ENCODE measurements at places on chromosomes 12 and 14.

DNA sequence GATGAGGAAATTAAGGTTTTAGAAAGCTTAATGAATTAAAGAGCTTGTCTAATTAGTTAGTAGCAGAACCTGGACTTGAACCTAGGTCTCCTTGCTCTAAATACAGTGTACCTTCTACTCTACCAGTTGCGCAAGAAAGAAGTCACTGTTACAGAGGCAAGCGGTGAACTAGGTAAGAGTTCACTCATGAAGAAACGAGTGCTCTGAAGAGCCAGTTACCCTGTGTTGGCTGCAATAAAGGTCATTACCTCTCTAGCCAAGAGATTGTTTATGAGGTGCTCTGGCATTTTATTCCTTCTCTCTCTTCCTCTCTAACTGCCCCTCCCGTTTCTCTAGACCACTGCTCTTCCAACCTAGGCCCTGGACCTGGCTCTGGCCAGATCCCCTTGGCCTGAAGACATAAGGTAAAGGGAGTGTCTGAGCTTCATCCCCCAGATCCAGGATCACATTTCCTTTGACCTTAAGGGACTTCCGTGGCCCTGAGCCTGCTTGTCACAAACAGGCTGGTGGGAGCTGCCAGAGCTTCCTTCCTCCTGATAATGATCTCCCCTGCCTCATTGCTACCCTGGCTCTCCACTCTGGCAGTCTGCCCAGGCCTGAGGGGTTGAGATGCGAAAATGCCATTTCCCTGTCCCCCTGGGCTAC, 1.9 kb downstream of the RNASE7 start:
- no peak for DNase-seq

DNA sequence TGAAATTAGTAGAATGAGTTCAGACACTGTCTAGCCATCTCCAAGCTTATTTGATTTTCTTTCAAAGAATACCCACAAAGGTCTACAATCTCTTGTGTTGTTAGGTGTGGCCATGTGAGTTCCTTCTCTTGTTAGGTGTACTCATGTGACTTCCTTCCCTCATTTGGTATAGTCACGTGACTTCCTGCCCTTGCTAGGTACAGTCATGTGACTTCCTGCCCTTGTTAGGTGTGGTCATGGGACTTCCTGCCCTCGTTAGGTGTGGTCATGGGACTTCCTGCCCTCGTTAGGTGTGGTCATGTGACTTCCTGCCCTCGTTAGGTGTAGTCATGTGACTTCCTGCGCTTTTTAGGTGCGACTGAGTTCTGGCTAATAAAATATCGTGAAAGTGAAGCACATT, 179.6 kb downstream of the TMX1 start:
- DNase-seq: no peak

- DNase-seq: no peak
These were observed 471.7 kb upstream of the SYT1 start for GRCh38 chr12:78392918-78393317.

GRCh38 chr12:43863770-43864366, 28.0 kb downstream of the TMEM117 start:
- DNase-seq: no peak

- DNase-seq: no peak
These were observed 8.7 kb downstream of the ZCCHC8 start for GRCh38 chr12:122491991-122492390.

DNA sequence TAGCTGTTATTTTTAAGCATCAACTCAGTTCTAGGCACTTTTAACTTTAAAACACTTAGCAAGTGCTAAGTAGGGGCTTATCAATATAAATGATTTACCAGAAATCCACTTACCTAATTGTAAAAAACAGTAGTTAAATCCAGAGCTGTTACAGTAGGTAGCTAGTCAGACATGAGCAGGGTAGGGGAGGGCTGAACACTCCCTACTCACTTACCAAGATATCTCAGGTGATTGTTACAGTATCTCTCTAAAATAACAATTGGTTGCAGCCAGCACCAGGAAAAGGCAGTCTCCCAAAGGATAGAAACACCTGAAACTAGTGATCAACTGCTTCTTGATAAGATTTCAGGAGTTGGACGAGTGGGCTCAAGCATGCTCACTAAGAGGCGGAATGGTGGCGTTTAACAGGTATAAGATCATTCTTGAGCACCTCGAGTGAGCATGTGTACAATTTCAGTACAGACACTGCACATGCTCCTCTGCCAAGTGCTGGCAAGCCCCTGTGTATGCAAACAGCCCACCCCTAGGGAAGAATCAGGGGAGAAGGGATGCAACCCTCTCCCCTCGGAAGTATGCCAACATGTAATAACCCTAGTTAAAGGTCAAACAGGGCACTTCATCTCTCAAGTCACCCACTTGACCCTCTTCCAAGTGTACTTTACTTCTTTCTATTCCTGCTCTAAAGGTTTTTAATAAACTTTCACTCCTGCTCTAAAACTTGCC, 1113.6 kb upstream of the SEL1L start:
- no peak for DNase-seq

- no peak for DNase-seq
These were observed 26.9 kb upstream of the RXYLT1 start for GRCh38 chr12:63752841-63753240.

- peak; percentile 48 for DNase-seq
These were observed 211.3 kb upstream of the KRR1 start for GRCh38 chr12:75722714-75723200.

DNA sequence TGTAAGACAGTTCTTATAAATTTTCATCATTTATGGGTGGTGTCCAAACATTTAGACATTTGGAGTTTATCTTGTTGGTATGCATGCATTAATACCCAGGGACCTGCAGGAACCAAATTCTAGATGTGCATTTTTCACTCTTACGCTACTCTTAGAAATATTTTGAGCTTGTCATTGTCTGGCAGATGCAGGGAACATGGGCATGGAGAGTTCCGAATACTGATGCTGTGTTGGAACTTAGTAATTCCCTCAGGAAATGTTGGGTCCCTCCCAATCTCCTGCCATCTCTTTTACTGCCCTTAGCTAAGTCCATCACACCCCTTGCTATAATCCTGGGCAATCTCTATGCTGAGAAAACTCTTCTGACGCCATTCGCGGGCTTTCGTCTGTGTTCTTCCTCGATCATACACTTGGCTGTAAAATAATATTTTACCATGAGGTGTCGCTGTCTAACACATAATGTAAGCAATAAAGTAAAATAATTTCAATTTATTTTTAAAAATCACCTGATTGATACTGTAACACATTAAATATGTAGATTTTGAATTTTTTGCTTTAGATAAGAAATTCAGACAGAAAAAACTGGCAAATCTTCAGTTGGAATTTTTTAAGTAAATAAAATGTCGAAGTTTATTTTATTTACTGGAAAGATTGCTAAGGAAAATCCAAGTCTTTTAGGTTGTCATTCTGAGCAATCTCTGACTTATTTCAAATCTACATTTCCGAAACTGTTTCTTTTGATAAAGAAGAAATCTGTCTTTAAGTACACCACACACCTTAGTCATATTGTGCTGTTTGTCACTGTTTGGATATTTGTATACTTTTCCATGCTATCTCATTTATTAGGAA, 304.1 kb upstream of the SSTR1 start:
- DNase-seq: peak; percentile 10

DNA sequence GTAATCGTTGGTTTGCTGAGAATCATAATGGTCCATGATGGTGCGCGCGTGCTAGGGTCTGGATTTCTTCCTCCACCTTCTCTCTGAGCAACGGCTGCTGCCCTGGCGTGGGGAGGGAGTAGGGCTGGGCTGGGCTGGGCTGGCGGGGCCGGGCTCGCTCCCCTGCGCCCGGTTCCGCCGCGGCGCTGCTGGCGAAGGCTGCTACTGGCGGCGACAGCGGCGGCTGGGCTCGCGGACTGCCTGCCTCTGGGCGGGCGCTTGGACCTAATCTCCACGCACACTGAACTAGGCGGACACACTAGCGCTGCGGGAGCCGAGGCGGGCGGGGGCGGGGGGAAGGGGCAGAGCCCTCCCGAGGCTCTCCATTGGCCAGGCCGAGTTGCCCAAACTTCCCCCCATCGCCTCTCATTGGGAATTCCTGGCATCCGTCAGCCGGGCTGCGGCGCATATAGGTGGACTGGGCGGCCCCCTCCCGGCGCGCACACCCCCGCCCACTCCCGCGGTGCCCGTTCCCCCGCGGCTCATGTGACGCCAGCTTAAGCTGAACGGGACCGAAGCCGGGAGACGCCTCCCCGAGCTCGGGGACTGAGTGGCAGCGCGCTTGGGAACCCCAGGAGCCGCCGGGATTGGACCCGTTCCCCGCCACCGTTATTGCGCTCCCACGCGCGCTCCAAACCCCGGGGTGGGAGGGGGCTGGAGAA, at the start of gene ACTN1:
Gene ACTN1, minus strand, starts transcription at position 282 of the 701 bp plus-strand sequence. Its CDS starts 246 bp downstream, at position 36.
- DNase-seq: peak; percentile 95

DNA sequence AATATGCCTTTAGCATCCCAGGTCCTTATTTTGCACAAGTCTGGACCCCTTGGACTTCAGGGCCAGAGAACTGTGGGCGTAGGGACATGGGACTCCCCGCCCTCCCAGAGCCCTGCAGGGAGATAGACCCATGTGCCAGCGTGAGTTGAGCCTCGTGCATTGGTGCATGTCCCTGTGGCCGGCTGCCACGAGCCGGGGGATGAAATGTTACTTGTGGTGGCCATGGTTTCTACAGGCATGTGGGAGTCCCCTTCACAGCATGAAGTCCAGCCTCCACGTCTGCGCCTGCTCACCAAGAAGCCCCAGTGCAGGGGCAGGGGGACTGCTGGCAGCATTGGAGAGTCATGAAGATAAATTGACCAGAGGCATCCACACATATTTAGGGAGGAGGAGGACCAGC, 470.0 kb downstream of the BCL11B start:
- no peak for DNase-seq

GRCh38 chr12:99455350-99456035, 192.1 kb upstream of the GARIN6 start:
- peak; percentile 40 for DNase-seq

DNA sequence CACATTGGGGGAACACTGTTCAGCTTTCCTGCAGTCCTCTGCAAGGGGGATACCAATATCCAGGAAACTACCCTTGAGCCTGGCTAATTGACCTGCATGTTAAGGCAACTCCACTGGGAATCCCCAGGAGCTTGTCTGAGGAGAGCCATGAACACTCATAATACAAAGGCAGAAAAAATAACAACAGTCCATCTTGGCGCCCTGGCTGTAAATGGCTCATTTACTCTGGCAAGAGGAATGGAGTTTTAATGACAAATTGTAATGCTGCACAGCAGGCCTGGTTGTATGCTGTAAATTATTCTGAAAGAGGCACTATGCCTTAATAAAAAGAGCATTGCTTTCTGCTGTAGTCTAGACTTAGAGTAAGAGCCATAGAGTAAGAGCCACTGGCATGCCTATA, 58.3 kb downstream of the SLC8A3 start:
- DNase-seq: no peak

- DNase-seq: no peak
These were observed 22.6 kb upstream of the MAPKAPK5 start for GRCh38 chr12:111819191-111820158.

GRCh38 chr12:92362126-92362525, 216.5 kb upstream of the BTG1 start:
- no peak for DNase-seq

DNA sequence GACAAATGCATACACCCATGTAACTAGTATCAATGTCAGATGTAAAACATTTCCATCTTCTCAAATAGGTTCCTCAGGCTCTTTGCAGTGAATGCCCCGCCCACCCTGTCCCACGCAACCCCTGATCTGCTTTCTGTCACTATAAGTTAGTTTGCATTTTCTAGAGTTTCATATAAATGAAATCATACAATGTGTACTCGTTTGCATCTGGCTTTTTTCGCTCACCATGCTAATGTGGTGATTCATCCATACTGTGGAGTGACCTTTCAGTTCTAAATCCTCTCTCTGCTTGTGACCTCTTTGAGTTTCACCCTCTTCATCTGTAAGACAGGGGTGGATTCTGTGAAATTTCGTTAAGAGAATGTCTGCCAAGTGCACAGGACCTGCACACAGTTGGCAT, 30.6 kb upstream of the MSI1 start:
- no peak for DNase-seq

- no peak for DNase-seq
These were observed 88.1 kb downstream of the RFLNA start for GRCh38 chr12:124383028-124383427.

DNA sequence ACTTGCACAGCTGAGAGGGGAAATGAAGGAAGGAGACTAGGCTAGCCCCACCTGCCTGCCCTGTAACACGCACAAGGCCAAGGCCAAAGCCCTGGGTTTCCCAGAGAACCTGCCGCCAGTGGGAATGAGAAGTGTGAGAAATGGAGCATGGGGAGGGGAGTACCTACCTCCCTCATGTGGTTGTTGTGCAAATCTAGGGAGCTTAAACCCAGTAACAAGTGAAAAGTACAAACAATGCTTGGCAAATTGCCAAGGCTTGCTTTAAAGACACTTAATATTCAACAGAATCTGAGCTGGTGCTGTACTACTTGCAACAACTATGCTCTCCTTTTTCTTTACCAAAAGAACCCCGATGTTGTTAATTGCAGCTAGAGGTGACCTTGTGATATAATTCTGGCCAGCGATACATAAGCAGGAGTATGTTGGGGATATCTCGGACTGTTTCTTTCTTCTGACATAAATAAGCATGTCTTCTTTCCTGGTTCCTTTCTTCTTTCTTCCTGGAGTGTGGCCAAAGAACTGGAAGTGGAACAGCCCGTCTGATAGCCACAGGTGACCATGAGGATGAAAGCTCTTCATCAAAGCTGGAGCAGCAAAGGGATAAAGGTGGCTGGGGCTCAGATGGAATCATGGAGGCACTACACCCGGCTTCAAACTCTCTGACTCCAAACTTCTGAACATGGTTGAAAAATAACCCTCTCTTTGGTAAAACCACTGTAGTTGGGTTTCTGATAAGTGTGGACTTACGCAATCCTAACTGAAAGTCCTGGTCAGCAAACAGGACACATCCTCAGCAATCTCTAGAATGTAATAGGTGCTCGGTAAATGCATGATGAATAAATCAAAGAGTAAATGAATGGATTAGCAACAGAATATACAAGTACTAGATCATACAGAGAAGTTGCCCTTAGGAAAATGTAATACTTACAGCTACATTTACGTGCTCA, 207.9 kb downstream of the NUAK1 start:
- no peak for DNase-seq

DNA sequence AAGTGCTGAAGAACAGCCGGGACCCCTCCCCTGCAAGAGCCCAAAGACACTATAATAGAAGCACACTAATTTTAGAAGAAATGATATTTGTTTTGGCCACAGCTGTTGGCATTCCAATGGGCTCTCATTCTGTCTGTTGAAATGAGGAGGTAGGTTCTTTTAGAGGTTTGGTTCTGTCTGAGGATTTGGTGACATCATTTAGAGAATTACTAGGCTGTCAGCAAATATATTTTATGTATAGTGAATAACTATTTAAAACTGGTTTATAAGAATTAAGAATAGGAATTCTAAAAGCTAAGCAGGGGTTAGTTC, 200.7 kb upstream of the SLC38A2 start:
- no peak for DNase-seq

DNA sequence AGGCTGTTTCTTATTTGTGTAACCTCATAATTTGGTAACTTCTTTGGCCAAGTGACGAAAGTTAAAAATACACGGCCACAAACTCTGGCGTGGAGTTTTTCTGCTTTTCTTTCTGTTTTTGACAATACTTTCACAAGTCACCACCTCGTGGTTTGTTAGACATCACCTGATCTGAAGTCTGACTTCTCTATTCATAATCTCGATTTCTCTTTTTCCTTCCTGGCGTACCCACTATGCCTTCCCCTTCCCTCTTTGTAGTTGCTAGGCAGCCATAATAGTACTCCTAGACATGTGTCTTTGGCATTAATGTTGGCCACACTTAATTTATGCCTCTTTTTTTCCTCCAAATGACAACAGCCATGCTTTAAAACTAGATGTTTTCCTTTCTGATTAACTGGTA, 97.6 kb downstream of the POLR3B start:
- DNase-seq: no peak

- peak; percentile 62 for DNase-seq
These were observed 5.0 kb downstream of the PPTC7 start for GRCh38 chr12:110577864-110578693.

- no peak for DNase-seq
These were observed 36.4 kb upstream of the PRIMA1 start for GRCh38 chr14:93824518-93825234.
